ENCODE measurements at places on chromosomes 2 and 18. TPM values are rescaled to one million over a fixed set of nuclear protein-coding genes. Genes with fewer than 3 reads are reported as not detected.

Gene NBAS
- 13.9 TPM for total RNA-seq

Gene TMEM247
- total RNA-seq, result not detected

Gene SLC40A1
- total RNA-seq, result 2.0 TPM

Gene RAX
- total RNA-seq, result not detected

Gene PIEZO2
- 0.61 TPM for total RNA-seq

Gene FAM98A
- total RNA-seq, result 99.8 TPM

Gene ITGB1BP1
- total RNA-seq, result 187 TPM

Gene SS18
- total RNA-seq, result 48.4 TPM

Gene COL3A1
- 0.15 TPM for total RNA-seq

Gene LYPD6B
- total RNA-seq, result not detected

Gene SYT4
- total RNA-seq, result not detected

Gene UGT1A3
- not detected for total RNA-seq

Gene GULP1
- total RNA-seq, result 33.7 TPM

Gene AOX1
- total RNA-seq, result 4.3 TPM

Gene SLC4A3
- 2.0 TPM for total RNA-seq

Gene LTBP1
- 16.6 TPM for total RNA-seq

Gene MGAT4A
- total RNA-seq, result 1.8 TPM

Gene MAPK4
- 0.20 TPM for total RNA-seq

Gene HOXD1
- 0.10 TPM for total RNA-seq

Gene SLC35F5
- 53.4 TPM for total RNA-seq

Gene UGT1A4
- total RNA-seq, result not detected

Gene MYO7B
- total RNA-seq, result 0.29 TPM

Gene ATG9A
- 45.4 TPM for total RNA-seq

Gene PDK1
- 3.5 TPM for total RNA-seq

Gene MARCHF4
- total RNA-seq, result 27.7 TPM

Gene RAPGEF4
- 0.28 TPM for total RNA-seq

Gene RBM43
- total RNA-seq, result 3.5 TPM

Gene IL1F10
- not detected for total RNA-seq

Gene ACMSD
- total RNA-seq, result not detected

Gene CRYGC
- total RNA-seq, result not detected

Gene FRZB
- 0.07 TPM for total RNA-seq

Gene UGT1A5
- not detected for total RNA-seq

Gene CD8B
- total RNA-seq, result not detected

Gene C2orf80
- not detected for total RNA-seq

Gene PCARE
- total RNA-seq, result not detected

Gene LRATD1
- 0.02 TPM for total RNA-seq

Gene LRRTM4
- total RNA-seq, result not detected

Gene SEPTIN10
- total RNA-seq, result 45.1 TPM

Gene TNS1
- total RNA-seq, result 18.5 TPM

Gene IMPA2
- total RNA-seq, result 81.0 TPM

Gene ESPNL
- total RNA-seq, result 0.16 TPM

Gene ARHGEF4
- total RNA-seq, result 9.1 TPM

Gene TNFRSF11A
- 11.8 TPM for total RNA-seq
